Suppressor macrophage (primary cell): ENCODE measurements at places on chromosomes 7 and 10.

- DNase-seq, result peak; percentile 13
Observed at GRCh38 chr10:125201108-125201524, 40.8 kb upstream of the CTBP2 start.

- DNase-seq, result no peak
Observed at GRCh38 chr7:155867734-155868400, 55.6 kb upstream of the SHH start.

DNA sequence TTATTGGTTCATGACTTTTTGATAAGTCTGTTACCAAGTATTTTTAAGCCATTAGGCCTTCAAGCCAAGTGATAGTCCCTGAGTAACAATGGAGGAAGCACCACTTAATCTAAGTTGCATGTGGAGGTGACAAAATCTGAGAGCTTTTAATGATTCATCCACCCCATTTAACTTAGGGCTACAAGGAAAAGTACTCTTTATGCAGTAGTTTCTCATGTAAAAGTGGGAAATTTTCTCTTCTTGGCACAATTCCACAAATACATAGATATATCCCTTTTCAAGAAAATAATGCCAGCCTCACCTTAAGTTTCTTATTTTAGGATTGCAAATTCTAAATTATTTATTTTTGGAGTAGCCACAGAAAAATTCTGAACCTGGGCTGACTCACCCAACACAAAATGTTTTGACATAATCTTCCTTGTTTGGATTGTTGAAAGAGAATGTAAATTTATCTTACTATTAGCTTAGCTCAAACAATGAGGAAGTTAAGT, 85.7 kb downstream of the SUGCT start:
- no peak for DNase-seq

GRCh38 chr10:84632866-84633265, 304.5 kb downstream of the CCSER2 start:
- no peak for DNase-seq

GRCh38 chr10:112750427-112751167, 199.4 kb upstream of the TCF7L2 start:
- DNase-seq, result no peak

- DNase-seq, result no peak
Observed at GRCh38 chr10:132848291-132848701, 62.3 kb upstream of the NKX6-2 start.

- peak; percentile 96 for DNase-seq
Observed at GRCh38 chr7:102425639-102426267, 7.6 kb upstream of the ORAI2 start.

- no peak for DNase-seq
Observed at GRCh38 chr10:19847321-19847720, 31.1 kb downstream of the PLXDC2 start.

DNA sequence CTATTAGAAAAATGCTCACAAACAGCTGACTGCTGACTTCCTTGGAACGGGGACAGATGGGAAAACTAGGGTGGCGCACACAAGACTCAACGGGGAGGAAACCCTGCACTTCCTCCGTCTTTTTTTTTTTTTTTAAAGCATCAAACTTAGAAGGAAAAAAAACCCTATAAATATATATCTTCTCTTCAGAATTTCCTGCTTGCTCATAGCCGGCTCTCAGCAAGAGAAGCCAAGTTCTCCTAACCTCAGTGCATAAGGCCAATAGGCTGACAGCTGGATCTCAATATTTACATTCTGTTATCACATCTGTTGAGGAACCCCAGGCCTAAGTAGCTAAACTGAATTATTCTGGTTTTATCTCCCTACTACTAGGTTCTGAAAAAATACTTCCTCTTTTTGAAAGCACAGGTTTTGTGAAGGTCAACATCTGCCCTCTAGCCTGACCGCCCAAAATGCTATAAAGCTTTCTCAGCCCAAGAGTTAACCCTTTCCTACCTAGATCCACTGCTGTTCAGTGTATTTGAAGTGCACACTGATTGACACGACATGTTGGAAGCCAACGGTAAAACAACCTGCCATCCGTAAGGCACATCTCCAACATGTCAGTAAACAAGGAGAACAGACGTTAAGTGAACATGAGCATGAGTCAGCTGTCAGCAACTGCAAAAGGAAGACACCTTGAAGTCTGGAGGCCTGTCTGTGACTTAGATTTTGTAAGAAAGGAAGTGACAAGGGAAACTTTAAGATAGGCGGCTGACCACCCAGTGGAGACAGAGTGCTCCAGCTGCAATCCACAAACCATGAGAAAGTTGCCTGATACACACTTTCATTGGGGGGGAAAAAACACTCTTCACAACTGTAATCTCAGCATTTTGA, 83.8 kb downstream of the EBLN1 start:
- peak; percentile 25 for DNase-seq

DNA sequence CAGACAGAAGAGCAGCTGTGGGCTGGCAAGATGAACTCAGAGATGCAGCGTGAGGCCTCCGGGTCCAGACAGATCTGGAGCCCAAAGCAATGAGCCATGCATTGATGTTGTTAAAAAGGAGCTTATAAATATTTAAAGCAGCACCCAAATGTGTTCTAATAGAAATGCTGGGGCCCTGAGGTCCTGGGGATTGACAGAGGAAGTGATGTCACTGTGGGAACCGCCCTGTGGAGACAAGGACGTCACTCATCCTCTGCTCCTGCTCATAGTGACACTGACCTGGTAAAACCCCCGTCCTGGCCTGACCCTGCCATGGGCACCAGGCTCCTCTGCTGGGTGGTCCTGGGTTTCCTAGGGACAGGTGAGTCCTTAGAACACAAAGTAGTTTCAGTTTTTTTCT, 197.0 kb upstream of the PRSS58 start:
- DNase-seq, result peak; percentile 10

- DNase-seq, result peak; percentile 16
Observed at GRCh38 chr10:58335306-58336005, 650 bp downstream of the UBE2D1 start.

- no peak for DNase-seq
Observed at GRCh38 chr7:83640240-83640639, 8.7 kb downstream of the SEMA3E start.

DNA sequence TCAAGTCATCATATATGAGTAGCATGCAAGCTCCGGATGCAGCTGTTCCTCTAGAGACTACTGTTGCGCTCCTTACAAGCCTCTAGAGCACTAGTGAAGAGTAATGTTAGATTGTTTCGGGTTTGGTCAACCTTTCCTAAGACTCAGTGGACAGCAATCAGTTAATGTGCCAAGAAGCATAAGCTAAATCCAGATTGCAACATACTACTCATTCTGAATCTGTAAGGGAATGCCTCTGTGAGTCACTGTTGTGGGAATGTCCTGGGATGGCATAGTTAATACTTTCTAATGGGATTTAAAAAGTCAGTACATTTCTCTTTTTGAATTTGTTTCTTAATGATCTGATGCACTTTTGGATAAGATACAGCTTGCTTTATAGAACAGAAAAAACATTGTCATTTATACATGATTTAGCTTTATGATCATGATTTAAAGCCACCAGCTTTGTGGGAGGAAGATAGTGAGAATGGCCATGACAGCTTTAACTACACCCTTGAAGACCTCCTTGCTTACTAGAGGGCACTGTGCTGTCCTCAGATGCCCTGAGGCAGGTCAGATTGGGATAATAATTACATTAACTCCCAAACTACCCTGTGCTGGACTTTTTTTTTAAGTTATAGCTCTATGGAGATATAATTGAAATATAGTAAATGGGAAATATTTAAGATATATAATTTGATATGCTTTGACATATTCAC, 138.4 kb downstream of the SDK1 start:
- DNase-seq, result no peak

- no peak for DNase-seq
Observed at GRCh38 chr7:92827464-92828120, 8.8 kb downstream of the CDK6 start.

GRCh38 chr7:125877246-125877645, 947.6 kb upstream of the POT1 start:
- DNase-seq, result no peak

- peak; percentile 61 for DNase-seq
Observed at GRCh38 chr10:64067009-64067606, 545.9 kb downstream of the REEP3 start.

DNA sequence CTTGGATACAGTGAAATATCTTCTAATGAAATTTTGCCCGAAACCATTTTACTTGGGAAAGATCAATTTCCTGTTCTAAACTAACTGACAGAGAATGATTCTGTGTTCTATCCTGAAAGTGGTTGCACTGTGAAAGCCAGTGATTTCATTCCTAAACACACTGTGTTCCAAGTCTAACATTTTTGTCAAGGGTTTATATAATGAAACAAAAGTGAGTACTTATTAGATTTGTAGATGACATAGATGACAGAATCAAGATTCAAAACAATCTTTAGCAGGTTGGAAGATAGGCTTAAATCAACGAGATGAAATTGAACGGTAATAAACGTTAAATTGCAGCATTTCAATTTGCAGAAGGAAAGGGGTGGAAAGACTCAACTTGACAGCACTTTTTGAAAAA, 13.3 kb downstream of the KAT6B start:
- no peak for DNase-seq

- no peak for DNase-seq
Observed at GRCh38 chr7:7585241-7585928, 18.7 kb downstream of the MIOS start.

DNA sequence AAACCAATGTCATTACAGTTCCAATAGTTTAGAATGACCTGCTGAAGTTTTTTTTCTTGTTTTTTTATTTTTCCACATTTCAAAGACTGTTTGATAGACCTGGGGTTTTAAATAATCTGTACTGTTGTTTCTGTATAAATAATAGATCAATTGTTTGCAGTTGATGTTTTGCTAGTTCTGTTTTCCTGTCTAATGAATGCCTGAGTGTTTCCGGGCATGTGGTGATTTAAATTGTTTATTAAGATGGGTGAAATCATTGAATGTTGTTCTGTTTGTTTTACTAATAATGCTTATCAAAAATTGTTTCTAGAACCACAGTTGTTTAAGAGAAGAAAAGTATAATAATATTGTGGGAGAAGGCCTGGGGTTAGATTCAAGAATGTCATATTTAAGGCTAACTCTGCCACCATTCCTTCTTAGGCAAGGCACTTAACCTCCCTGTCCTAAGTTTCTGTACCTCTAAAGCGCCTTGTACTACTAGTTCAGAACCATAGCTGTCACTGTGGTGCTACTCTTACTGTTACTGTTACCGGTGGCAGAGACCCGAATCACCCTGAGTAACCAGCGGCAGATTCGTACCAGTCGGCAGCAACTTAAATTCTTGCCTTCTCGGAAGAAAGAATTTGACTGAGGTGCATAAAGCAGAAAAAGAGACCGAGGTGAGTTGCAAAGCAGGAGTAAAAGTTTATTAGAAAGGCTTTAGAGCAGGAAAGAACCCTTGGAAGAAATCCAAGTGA, 1014.1 kb downstream of the REEP3 start:
- DNase-seq, result no peak

GRCh38 chr10:98134117-98134430, 383 bp upstream of the R3HCC1L start:
- DNase-seq, result no peak

DNA sequence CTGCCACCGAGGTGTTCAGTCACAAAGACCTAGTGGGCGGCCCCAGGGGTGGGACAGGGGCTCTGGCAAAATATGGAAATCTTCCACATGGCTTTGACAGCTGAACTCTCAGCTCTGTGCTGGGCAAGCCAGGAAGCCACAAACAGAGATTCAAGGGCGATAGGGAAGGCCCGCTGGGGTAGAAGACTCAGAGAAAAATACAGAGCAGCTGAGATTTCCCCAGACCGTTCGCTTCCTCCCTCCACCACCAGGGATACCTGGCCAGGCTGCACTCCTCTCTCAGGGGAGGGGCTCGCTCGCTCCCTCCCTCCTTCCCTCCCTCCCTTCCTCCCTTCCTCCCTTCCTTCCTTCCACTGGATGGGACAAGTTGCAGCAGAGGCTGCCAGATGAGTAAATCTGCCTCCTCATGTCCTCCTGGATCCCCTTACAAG, 260.5 kb downstream of the PRPF18 start:
- DNase-seq, result no peak

DNA sequence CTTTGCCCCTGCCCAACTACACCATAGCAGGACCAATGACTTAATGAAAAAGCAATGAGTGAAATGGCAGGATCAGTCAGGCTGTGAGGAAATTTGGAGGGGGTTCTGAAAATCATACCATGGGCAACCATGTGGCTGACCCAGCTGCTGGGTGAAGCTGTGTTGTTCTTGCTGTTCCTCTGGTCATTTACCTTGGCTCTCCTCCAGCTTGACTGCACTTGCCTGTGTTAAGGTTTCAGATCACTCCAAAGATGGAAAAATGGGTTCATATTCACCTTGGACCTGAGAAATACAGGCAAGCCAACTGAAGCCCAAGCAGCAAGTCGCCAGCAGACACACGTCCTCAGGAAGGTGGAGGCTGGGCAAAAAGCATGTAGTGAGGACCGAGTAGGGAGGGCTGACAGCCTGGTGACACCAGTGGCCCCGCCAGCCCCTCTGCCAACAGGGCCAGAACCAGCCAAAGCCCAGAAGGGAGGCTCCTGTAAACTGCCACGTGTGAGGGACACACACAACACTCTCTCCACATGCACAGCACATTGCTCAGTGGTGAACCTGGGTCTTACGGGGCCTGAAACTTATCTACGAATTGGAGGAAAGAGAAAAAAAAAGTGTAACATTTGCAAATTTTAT, 40.1 kb downstream of the PARP12 start:
- DNase-seq, result no peak

DNA sequence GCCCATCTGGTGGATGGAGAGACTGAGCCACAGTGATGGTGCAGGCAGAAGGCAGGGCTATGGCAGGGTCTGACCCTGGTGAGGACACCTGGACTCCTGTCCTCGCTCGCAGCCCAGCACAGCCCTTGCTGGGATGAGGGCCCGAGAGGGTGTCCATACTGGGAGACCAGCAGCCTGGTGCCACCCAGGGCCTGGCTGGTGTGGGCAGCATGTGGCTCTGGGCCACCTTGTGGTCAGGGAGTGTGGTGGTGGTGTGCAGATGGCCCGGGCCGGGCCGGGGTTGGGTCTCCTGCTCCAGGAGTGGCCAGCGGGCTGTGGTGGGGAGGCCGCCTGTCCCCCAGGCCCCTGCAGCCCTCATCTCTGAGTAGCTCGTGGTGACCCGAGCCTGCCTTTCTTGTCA, 14.9 kb downstream of the ADCY1 start:
- DNase-seq, result no peak

DNA sequence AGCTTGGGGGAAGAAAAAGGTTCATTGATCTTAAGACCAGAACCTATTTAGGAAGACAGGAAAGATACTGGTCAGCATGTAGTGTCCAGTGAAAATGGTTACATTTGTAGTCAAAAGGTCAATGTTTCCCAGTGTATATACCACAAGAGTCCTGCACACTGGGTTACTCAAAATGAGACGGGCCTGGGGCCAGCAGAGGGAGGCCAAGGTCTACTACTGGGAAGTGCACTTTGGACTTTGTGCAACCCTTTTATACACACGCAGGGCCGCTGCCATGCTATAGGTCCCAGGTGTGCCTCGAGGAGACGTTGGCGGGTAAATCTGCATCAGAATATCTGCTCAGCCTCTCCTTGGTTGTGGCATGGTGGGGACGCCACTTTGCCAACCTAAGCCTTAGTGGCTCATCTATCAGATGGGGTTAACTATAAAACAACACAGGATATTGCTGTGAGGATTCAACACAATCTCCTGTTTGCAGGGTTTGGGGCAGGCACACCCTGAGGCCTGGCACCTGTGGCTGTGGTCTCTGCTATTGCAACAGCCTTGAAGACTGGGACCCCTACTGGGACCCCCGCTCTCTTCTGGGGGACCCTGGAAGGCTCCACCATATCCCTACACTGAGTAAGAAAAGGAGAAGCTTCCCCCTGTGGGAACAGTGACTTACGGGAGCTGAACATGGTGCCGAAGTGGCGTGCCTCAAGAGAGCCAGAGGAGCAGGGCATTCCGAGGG, 19.7 kb downstream of the CLRN3 start:
- DNase-seq, result peak; percentile 67
